ENCODE measurements at places on chromosomes 1 and 21.

DNA sequence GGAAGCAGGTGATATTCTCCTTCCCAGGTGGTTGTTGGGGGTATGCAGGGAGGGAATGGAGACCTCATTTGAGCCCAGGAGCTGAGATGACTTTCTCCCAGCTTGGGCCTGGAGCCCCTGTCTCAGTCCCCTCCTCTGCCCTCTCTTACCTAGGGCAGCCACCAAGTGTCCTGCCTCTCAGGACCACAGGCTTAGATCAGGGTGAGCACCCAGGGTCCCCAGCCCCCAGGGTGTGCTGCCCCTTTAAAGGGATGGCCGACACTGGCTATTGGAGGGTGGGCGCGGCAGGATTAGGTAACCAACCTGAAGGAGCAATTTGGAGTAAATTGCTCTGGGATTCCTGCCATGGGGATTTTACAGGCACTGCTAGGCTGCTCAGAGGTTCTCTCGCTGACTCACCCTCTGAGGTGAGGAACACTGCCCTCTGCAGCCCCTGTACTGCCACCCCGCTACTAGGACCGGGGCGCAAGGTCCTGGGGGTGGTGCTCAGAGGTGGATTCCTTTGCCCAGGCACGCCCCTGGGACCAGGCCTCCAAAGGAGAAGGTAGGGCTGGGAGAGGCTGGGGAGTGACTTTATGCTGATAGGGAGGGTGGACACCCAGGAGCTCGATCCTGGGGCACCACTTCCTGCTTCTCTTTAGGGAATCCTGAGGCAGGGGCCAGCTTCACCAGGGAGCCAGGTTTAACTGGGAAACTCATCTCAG, 1.5 kb downstream of the RPS6KA1 start:
- DNase-seq: peak; percentile 60

- no peak for DNase-seq
These were observed 134.9 kb upstream of the B3GALT2 start for GRCh38 chr1:193321242-193321840.

- peak; percentile 23 for DNase-seq
These were observed 102.7 kb upstream of the DPH5 start for GRCh38 chr1:101128211-101128727.

DNA sequence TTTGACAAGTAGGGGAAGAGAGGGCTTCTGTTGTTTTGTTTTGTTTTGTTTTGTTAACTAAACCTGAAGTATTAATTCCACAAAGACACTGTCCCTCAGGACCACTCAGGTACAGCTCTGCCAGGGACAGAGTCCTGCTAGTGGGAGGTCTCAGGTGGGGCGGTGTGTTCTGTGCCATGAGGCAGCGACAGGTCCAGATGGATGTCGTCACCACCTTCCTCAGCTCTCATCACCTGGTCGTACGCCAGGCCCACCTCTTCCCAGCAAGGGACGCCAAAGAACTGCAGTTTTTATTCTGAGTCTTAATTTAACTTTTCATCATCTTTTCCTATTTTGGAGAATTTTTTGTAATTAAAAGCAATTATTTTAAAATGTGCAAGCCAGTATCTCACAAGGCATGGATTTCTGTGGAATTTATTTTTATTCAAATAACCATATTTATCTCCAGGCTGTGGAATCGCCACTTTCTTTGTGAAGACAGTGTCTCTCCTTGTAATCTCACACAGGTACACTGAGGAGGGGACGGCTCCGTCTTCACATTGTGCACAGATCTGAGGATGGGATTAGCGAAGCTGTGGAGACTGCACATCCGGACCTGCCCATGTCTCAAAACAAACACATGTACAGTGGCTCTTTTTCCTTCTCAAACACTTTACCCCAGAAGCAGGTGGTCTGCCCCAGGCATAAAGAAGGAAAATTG, 62.5 kb downstream of the POFUT2 start:
- DNase-seq: no peak

DNA sequence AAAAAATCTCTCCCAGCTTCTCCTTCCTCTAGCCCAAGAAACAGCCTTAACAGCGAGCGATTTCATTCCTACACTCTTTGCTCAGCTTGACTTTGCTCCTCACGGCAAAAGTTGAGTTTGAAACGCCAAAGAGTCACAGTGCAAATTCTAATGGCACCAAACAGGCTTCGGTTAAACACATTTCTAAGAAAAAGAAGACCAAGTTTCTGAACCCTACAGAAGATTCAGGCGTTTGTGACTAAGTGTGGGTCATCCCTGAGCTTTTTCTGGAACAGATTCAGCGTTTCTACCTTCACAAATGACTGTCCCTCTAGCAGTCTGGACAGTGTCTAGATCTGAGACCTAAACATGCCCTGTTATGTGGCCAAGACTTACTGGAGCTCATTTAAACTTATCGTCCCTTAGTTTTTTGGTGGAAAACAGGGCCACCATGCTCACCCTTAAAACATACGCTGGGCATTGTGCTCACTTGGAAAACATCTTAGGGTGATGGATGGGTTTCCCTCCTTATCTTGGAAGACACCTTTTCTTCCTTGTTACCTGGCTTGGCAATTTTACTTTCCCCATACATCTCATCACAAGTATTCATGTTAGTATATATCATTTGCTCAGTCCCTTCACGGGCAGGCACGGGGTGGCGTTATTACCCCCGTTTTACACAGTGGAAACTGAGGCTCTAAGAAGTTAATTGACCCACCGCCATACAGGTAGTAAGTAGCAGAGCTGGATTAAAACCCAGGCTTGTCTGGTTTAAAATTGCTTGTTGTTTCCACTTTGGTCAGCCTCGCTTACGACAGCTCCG, 1.0 kb downstream of the C1orf198 start:
- no peak for DNase-seq

DNA sequence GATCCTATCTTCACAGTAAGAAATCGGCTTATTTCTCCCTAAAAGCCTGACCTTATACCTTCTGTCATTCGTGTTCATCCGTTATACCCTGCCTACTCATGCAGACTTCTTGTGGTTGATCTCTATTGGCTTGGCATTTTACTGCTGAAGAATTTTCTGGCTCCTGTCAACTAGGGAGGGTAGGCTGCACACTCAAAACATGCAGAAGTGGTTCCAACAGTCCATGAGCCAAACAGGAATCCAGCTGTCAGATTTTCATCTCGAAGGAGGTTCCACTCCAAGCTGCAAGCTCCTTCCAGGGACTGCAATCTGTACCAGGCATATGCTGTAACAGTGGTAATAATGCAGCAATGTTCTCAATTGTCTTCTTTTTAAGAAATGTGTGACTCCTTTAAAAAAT, 10.1 kb downstream of the DNAJC11 start:
- no peak for DNase-seq

DNA sequence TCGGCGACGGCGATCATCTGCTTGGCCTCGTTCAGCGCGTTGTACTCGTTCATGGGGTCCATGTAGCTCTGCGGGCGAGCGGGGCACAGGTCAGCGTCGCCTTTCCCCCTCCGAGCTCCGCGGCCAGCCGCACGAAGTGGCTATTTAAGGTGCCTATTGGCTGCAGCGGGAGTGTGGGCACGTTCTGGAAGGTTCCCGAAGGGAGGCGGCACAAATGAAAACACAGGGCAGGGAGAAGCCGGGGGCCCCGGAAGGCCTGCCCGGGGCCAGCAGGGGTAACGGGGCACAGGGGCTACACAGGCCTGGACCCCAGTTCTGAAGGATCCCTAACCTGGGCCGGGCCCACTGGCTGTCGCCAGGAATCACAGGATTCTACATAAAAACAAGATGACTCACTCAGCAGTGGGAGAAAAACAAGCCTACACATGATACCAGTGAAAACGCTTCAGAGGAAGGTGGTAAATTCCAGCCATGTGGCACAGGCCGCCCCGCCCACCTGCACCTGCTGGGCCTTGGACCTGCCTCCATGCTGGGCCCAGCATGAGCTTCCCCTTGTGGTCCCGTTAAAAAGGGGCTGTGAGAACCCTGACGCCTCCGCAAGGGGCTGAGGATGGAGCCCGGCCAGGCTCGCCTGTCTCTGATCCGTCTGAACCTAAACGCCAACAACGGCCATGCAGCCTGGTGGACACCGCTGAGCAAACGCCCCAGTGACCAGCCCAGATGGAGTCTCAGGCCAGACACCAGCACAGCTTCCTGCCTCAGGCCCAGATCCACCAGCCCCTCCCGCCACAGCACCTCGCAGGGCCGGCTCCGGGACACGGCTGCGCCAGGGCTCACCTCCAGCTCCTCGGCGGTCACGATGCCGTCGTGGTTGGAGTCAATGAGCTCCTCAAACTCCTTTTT, 3.9 kb upstream of the TNFRSF4 start:
- no peak for DNase-seq

GRCh38 chr1:64116537-64116936, 86.9 kb upstream of the UBE2U start:
- no peak for DNase-seq

- DNase-seq: no peak
These were observed 519.7 kb downstream of the NEGR1 start for GRCh38 chr1:71762514-71763255.

- DNase-seq: no peak
These were observed 97.0 kb downstream of the CCDC185 start for GRCh38 chr1:223490256-223490655.

GRCh38 chr1:61204528-61204927, 122.2 kb downstream of the NFIA start:
- no peak for DNase-seq

DNA sequence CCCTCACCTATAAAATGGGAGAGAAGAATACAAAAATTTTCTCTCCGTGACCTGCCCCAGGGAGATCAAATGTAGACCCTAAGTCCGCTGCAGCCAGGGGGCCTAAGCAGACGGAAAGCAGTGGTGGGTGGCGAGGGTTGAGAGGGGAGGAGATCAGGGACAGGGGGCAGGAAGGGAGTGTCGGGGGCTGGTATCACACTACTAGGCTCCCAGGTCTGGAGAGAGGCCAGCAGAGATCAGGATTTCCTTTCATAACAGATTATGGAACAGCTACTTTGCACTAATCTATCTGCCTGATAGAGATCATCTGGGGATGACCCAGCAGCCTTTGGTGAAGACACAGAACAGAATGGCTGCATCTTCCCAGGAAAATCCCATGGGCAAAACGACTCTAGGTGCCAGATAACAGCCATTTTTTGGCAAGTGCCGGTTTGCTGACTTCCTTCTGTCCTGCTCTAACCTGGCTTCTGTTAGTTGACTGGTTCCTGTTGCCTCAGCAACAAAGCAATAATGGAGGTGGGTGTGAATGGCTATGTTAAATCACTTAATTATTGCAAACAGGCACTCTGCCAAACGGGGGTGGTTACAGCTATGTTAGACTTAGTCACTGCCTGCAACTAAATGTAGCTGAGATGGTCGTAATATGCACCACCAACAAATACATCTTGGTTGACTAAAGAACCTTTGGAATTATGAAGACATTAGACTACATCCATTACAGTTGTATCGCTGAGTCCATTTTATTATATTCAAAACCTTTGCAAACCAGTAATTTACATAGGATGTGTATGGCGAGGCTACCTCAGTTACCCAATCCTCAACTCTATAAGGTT, 30.0 kb upstream of the EPS8L3 start:
- DNase-seq: no peak

- DNase-seq: peak; percentile 59
These were observed 13.8 kb downstream of the SLC35E2B start for GRCh38 chr1:1678581-1679380.

- DNase-seq: no peak
These were observed 27.9 kb downstream of the MORC3 start for GRCh38 chr21:36347962-36348328.

GRCh38 chr1:40802078-40802741, 18.6 kb downstream of the KCNQ4 start:
- DNase-seq: peak; percentile 97

GRCh38 chr1:156504438-156504813, 3.9 kb upstream of the MEF2D start:
- DNase-seq: no peak

DNA sequence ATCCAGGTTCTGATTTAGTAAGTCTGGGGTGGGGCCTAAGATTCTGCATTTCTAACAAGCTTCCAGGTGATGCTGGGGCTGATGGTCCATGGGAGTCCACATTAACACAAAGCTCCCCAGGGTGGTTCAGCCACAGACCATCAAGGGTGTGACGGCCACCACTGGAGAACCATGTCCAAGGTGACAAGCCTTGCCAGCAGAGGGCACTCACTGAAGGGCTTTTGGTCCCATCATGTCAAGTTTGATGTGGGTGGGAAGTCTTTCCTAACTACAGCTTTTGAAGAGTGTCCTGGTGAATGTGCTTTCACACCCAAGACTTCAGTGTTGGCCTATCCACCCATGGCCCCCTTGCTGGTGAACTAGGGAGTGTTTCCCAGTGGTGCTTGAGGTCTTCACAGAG, 67.1 kb downstream of the UBE2T start:
- peak; percentile 50 for DNase-seq

- no peak for DNase-seq
These were observed 73.7 kb downstream of the LRRC8D start for GRCh38 chr1:89894210-89895201.

DNA sequence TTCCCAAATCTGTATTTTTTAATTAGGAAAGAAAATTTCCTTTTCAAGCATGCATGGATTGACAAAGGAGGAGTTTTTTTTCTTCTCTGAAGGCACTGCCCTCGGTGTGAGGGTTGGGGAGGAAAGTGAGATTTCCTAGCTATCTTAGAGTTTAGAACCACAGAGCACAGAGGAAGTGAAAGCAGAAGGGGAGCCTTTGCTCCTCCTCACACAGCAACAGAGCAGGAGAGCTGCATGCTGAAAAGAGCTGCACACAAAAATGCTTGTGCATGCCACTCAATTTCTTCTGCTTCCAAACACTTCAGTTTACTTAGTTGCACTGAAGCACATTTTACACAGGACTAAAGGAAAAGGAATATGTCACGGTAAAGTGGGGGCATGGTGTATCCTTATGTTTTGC, 308.1 kb downstream of the GPATCH2 start:
- DNase-seq: peak; percentile 51

DNA sequence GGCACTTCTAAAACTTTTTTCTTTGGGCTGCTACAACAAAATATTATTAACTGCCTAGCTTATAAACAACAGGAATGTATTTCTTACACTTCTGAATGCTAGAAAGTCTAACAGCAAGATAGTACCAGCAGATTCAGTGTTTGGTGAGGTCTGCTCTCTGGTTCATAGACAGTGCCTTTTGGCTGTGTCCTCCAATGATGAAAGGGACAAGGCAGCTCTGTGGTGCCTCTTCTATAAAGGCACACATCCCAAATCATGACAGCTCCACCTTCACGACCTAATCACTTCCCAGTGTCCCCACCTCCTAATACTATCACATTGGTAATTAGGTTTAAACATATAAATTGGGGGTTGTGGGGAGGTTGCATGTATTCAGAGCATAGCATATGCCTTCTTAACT, 9.5 kb downstream of the CFH start:
- DNase-seq: no peak
